Activated CD4-positive, alpha-beta T cell treated with anti-CD3 and anti-CD28 coated beads for 1 hour (primary cell): ENCODE measurements at places on chromosomes 4 and X.

DNA sequence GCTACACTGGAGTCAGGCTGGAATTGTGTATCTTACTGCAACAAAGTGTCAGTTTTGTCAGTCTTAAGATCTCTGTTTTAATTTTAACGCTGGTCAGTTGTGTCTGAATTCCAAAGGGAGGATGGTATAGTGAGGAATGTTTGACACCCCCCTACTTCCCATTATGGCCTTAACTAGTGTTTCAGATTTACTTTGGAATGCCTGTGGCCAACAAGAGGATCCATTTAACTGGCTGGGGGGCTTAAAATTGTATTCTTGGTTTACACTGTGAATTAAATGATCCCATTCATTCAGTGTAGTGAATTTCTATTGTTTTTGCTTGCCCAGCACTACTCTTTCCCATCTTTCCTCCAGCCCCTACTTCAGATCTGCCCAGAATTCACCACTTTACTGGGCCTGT lies 75.8 kb upstream of the IQCM start:
- DNase-seq, result no peak

GRCh38 chr4:108034565-108034964 lies 44.9 kb downstream of the HADH start:
- DNase-seq, result no peak

DNA sequence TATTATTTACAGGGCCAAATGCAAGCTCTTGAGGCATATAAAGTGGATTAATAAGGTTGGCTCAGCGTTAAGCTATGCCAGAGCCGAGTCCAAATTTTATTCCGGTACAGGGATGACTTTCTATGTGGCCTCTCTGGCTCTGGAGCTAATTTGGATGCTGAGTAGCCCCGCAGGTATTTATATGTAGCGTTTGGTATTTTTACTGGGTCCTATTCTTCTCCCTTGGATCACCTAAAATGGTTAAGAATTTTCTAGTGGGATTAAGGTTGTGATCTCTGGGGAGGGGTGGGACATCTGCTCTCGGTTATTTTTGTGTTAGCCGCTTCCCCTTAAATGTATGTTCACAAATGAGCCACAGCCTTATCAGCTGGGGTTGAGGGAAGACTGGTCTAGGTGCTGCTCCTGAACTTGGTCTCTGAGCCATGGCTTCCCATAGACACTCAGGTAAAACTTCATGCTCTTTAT lies 49.4 kb downstream of the FHL1 start:
- no peak for DNase-seq

DNA sequence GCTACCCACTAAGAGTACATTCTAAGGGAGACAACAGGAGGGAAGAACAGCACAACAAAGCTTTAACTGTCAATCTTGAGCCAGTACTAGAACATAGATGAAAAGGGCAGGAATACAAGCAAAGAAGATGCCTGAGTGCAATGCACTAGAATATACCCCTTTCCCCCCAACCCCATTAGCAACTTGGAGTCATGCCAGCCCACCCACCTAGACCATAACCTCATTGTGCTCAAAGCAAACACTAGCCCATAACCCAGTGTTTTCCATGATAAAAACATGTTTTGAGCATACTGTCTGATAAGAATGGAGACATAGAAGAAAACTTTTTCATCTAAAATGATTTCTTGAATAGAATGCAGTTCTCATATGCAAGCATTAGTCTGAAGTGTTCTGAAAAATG lies 183.2 kb downstream of the RAP1GDS1 start:
- DNase-seq, result no peak

GRCh38 chr4:112520598-112521122 lies 4.7 kb upstream of the NEUROG2 start:
- no peak for DNase-seq

DNA sequence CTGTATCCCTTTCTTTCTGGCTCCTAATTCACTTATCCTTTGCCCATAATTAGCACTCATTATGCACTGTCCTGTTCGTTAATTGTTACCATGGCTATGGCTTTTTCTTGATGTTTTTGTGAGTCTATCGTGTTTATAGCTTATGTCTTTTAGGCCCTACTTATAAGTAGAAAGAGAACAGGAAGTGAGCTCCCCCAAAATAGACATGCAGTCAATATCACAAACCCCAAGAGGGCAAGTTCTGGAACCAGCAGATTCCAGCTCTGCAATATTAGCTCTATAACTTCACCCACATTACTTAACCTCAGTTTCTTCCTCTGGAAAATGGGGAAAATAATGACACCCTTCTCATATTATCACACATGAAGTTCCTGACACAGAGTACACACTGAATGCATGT lies 7.4 kb upstream of the HS3ST1 start:
- DNase-seq, result no peak

DNA sequence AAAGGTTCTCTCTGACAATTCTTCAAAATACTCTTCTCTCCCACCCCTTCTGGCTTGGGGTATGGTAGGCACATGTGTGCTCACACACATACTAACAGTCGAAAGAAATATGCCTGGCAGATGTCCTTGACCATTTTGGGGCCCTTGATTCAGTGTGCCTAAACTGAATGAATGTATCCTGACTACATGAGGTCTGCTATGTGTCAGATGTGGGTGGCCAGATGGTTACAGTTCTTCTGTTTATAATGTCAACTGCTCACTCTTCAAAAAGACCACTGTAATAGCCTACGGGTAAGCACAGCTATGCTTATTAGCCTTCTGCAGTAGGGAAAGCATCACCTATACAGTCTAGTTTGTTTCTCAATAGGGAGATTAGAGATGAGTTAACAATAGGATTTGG lies 63.7 kb upstream of the VEGFC start:
- DNase-seq, result no peak

DNA sequence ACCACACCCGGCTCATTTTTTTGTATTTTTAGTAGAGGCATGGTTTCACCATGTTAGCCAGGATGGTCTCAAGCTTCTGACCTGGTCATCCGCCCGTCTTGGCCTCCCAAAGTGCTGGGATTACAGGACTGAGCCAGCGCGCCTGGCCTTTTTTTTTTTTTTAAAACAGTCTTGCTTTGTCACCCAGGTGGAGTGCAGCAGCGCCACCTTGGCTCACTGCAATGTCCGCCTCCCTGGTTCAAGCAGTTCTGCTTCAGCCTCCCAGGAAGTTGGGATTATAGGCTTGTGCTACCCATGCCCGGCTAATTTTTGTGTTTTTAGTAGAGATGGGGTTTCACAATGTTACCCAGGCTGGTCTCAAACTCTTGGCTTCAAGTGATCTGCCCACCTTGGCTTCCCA lies 28.9 kb downstream of the ZFX start:
- no peak for DNase-seq

DNA sequence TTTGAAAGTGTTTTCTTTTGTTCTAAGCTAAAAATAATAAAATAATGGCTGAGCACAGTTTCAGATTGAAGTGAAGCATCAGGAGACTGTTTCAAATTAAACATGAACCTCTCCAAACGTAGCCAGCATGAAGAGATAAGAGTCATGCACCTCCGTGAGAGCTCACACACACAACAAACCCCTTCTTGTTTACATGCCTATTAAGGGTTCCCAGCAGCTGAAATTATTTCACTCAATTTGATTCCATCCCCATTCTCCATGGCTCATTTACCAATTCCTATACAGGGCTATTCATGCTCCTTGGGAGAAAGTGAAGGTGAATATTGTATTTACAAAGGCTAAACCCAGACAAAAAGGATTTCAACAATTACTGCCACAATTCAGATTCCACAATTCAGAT lies 954.1 kb upstream of the INTU start:
- DNase-seq, result no peak

DNA sequence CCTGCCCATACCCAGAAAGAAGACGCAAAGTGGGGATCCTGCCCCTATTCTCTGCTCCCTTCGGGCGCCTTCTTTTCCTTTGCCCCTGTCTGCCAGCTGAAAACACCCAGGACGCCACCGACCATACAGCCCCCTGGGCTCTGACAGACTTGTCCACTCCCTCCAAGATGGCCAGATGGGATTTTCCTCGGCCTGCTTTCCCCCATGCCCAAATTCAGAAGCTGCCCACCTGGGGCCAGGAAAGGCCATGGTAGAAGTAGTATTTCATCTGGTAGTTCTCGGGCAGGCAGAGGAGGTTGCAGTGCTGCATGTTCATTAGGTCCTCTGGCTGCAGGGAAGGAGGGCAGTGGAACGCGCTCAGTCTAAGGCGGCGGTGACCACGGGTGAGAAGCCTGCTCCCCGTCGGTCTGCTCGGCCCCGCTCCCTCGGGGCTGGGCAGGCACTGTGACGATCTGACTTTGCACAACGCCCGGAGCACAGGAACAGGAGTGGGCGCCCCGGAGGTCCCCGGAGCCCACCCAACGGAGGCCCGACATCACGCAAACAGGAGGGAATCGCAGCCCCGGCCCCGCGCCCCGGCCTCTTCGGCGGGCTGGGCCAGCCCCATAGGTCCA lies 582 bp downstream of the NAA10 start:
- no peak for DNase-seq

DNA sequence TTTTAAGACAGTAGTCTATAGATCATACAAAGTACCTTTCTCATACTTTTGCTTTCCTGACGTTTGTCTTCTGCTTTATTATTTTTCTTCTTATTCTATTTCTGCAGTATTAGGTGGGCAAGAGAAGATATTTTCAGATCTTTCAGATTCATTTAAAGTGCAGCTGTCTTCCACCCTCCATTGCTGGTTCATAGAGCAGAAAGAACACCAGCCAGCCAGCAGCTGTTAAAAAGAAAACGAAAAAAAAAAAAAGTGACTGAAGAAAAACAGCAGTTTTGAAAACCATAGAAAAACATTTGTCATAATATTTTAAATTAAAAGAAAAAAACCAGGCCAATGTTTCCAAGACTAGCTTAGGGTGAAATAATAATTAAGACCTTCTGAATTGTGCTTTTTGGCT lies 42.9 kb downstream of the SMAD1 start:
- no peak for DNase-seq

GRCh38 chr4:5337731-5338130 lies 286.5 kb downstream of the STK32B start:
- no peak for DNase-seq

GRCh38 chrX:23773601-23774175 lies 9.3 kb upstream of the SAT1 start:
- peak; percentile 35 for DNase-seq

GRCh38 chr4:82362565-82362964 lies 11.2 kb downstream of the HNRNPD start:
- no peak for DNase-seq

DNA sequence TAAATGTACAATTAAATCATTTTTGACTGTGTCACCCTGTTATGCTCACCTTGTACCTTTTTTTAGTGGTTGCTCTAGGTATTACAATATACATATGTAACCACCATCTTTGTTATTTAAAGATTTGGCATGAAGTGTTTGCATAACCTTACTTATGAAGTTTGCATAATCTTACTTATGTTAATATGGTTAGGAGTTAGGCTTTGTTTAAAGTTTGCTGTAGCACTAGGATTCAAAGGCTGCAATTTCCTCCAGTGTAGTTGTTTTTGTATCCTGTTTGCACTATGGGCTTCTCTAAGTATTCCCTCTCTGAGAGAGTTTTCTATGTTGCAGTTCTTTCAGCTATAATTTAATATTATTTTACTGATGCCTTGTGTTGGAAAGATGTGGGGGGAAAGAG lies 15.0 kb upstream of the GSPT2 start:
- no peak for DNase-seq

DNA sequence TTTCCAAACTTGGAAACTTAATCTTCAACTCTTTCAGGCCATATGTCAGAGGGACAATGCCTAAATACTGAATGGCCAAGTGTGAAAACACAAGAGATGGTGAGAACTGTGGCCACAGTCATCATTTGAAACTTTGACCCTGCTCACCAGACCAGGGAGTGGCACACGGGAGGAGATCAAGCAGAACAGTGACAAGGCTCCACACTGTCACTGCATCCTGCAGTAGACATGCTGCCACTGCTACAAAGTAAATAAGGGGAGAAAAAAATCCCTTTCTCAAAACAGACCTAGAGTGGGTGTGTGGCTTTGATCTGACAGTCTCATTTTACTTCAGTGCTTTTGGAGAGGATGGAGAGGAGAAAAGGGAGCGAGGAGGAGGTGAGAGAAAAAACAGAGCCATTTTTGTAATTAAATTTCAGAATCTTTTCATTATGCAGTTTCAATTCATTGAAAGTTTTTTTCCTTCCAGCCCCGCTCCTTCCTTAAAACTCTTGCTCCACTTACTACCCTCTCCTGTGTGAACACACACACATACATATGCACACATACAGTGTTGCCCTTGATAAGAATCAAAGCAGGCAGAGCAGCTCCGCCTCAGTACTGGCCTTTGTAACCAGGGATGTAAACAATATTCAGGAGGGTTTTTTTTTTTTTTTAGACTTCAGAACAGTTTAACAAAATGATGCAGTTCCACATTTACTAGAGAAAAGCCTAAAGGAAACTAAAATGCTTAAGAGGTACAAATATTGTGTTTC lies 34.4 kb downstream of the NEXMIF start:
- no peak for DNase-seq

GRCh38 chrX:155070663-155070974 lies 317 bp downstream of the CMC4 start:
- no peak for DNase-seq

GRCh38 chr4:1090036-1090435 lies 23.3 kb downstream of the RNF212 start:
- no peak for DNase-seq

- DNase-seq, result no peak
These were observed 94.5 kb downstream of the EGF start for GRCh38 chr4:110007217-110007616.

GRCh38 chr4:113882668-113883067 lies 96.8 kb downstream of the ARSJ start:
- no peak for DNase-seq

DNA sequence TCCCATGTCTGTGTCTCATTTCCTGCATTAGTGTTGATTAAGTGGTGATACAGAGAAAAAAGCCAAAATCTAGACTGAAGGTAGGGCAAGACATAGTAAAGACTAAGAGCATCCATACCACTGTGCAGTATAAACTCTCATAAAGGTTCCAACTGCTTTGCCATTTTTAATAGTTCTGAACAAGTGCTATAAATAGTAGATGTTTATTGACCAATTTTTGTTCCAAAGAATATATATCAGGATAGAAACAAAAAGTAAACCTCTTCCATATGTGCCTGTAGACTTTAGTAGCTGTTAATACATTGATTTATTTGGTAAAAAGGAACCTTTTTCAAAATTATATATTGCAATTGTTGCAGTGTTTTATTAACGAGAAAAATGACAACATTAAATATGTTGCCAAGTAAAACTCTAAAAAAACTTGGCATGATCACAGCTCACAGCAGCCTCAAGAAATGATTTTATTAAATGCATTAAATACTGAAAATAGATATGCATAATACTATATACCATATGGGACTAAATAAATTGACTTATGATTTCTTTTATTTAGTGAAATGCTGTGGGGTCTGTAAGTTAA lies 22.3 kb upstream of the AASDH start:
- DNase-seq, result no peak

- no peak for DNase-seq
These were observed 46.8 kb downstream of the CENPVL3 start for GRCh38 chrX:51571874-51572273.
